ENCODE measurements at places on chromosomes 1 and 21.

DNA sequence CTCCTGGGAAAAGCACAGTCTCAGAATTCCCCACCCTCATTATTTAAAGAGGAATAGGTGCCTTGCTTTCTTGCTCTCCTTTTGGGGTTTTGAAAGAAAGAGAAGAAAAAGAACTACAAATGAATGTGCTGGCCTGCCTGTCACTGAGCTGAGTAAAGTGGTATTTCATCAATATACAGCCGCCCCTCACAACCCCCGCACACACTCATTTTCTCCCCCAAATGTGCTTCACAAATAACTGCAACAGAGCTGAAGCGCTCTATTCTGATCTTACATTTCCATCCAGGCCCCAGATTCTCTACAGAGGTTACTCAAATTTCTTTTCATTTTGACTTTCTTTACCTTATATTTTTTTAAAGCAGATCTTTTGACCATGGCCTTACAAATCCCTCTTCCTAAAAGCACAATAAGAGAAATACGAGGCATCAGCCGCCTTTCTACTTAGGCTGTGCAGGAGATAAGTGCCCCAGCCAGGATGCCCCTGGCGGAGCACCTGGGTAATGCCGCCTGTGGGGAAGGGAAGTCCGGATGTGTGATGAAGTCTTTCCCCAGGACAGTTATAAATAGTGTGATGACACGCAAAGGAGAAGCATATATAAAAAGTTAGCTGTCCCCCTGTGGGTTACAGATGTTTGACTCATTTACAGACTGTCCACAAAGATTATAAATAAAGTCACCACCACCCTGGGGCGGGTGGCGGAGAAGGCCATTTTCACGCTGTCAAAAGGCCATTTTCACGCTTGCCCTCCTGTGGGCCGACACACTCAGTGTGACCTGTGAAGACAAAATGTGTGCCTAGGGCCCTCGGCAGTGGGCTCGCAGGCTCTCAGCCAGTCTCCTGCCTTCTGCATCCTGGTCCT is 6.5 kb downstream of the KCNN3 start:
- DNase-seq: no peak

GRCh38 chr1:46197560-46197963 is 672 bp downstream of the POMGNT1 start:
- DNase-seq: no peak

DNA sequence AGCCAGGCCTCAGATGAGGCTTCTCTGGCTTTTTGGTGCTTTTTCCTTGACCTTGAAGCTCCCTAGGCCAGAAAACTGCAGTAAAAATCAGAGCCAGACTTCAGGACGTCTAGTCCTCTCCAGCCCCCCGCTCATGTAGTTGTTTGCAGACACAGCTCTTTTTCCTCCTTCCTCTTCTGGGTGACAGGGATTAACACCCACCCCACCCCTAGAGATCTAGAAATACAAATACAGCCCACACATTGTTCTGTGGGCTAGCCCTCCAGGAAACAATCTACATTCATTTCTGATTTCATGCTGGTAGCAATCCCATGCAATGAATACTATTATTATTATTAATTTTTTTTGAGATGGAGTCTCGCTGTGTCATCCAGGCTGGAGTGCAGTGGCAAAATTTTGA is 9.9 kb upstream of the CLSTN1 start:
- no peak for DNase-seq

DNA sequence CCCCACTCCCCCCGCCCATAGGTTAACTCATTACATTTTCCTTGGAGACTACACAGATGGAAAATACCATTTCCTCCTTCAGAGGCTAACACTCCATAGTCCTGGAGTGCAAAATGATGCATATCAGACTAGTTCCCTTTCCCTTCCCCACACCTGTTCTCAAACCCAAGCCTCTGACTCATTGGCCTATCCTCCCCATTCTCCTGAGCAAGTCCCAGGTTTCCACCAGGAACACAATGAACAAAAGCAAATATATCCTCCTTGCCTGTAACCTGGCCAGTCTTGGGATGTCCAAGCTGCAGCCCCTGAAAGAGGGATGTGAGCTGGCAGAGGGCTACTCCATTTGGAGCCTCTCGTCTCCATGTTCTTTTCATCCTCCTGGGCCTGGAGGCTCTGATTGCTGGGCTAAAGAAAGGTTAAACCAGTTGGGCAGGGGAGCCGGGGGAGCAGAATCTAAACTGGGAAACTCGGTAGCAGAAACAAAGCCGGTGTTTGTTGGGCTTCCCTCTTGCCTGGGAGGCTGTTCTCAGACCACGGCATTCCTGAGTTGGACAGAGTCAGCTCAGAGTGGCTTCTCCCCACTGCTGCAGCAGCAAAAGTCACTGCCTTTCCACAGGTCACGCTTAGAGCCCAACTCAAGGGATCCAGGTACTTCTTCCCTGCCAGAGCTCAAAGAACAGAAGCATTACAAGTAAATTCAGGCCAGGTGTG is 13.9 kb downstream of the SSR2 start:
- DNase-seq: no peak

- no peak for DNase-seq
Observed at GRCh38 chr21:44837537-44837936, 19.7 kb upstream of the SUMO3 start.

- peak; percentile 3 for DNase-seq
Observed at GRCh38 chr1:77687519-77687906, 5.1 kb upstream of the ZZZ3 start.

- DNase-seq: peak; percentile 38
Observed at GRCh38 chr1:58815069-58815685, 31.3 kb upstream of the JUN start.

- no peak for DNase-seq
Observed at GRCh38 chr21:29453511-29453910, 154.8 kb downstream of the BACH1 start.
